Left ventricle myocardium inferior (tissue), 1 donor: ENCODE measurements at places on chromosomes 4 and X. TPM values are rescaled to one million over a fixed set of nuclear protein-coding genes. Genes with fewer than 3 reads are reported as not detected.

DNA sequence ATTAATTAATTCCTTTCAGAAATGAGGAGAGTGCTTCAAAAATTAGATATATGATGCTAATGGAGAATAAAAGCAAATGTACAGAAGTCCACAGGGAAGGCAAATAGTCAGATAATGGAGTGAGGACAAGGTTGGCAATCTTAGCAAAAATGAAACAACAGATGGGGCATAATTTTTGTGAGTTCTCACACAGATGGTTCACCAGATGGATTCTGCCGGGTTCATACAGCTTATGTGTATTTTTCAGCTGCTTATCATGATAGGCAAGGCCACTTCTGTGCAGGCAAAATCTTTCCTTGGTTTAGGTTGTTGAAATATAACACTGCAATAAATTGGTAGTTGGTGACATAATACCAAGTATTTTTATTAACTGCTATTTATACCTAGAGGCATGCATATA, 1539.0 kb upstream of the IGFBP7 start:
- DNase-seq: no peak

DNA sequence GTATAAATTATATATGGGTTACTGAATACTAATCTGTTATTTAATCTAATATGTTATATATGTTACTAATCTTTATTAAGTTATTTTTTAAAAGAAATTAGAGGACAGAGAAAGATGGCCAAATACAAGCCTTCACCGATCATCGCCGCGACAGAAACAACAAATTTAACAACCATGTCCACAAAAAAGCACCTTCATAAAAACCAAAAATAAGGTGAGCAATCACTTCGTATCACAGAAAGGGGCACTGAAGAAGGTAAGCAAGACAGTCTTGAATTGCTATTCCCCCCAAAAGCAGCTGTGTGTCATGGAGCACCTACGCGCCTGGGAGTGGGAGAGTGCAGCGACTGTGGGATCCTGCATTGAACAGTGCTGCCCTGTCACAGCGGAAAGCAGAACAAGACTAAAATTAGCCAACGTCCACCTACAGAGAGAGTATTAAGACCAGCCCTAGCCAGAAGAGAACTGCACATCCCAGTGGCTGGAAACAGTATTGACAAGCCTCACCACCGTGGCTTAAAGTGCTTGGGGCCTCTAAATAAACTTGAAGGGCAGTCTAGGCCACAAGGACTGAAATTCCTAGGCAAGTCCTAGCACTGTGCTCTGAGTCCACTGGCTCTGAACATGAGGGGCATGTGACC, 38.5 kb downstream of the LRBA start:
- DNase-seq: no peak

DNA sequence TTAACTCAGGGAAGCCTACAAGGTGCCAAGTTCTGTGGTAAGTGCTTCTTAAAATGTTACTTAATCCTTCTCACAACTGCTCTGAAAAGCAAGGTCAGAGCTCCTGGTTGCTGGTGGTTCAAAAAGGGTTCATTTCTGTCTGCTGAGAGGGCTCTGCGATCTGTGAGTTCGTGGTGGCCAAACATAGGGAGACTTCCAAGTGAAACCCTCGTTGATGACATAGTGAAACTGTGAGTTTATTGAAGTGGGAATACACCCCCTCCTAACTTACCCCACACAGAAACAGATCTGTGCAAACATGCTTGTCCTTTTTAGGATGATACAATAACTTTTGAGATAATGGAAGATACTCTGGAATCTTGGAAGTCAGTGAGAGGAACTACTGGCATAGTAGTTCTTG, 164.8 kb upstream of the PGRMC2 start:
- DNase-seq: no peak

GRCh38 chrX:46325312-46325877, 219.8 kb downstream of the ZNF674 start:
- no peak for DNase-seq

DNA sequence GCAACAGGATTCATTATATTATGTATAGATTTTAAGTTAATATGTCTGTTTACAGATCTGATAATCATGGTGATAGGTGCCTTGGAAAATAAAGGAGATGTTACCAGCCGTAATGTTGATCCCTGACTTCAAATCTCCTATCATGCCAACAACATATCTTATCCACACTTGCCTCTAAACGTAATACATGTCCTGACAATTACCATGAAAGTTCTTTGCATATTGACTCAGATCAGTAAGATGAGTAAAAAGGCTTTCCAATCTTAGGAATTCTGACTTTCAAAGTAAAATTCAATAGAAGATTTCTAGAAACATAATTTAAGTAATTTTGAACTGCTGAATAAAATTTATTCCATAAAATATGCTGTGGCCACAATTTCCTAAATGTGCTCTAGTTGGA, 513.3 kb downstream of the ANKRD50 start:
- no peak for DNase-seq

DNA sequence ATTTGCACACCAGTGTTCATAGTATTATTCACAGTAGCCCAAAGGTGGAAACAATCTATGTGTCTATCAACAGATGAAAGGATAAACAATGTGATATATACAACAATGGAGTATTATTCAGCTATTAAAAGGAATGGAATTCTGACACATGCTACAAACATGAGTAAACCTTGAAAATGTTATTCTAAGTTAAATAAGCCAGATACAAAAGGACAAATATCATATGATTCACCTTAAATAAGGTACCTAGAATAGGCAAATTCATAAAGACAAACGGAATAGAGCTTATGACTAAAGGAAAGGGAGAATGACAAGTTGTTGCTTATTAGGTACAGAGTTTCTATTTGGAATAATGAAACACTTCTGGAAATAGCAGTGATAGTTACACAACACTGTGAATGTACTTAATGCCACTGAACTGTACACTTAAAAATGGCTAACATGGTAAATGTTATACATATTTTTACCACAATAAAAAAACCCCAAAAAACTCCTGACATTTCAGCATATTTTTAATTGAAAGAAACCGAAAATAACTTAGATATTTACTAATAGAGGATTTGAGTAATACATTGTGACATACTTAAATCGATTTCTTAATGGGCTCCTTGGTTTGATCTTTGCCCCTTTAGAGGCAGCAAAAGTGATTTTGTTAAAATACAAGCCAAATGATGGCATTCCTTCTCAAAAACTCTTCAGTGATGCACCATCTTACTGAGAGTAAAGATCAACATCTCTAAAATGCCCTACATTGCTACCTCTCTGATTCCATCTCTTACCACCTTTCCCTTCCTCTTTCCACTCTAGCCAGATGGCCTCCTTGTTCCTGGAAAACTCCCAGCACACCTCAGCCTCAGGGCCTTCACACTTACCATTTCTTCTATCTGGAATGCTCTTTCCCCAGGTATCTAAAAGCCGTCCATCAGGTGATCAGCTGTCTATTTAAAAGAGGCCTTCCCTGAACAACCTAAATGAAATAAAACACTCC, 8.6 kb upstream of the CYP2U1 start:
- DNase-seq: no peak

DNA sequence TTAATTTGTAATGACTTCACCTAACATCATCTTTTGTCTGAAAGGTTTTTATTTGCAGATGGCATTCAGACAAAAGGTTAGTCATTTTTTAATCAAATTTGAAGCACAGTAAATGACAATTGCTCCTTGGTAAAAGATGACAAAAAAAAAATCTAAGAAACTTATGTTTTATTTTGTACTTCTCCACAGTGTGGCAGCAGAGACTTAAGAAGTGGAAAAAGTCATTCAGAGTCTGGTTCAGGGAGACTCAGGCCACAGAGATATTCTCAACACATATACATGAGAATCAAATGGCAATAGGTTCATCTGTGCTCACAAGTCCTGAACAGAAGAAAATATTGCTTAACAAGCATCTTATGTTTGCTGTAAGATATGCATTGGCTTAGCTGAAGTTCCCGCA, 436.2 kb downstream of the KCNIP4 start:
- DNase-seq: no peak

DNA sequence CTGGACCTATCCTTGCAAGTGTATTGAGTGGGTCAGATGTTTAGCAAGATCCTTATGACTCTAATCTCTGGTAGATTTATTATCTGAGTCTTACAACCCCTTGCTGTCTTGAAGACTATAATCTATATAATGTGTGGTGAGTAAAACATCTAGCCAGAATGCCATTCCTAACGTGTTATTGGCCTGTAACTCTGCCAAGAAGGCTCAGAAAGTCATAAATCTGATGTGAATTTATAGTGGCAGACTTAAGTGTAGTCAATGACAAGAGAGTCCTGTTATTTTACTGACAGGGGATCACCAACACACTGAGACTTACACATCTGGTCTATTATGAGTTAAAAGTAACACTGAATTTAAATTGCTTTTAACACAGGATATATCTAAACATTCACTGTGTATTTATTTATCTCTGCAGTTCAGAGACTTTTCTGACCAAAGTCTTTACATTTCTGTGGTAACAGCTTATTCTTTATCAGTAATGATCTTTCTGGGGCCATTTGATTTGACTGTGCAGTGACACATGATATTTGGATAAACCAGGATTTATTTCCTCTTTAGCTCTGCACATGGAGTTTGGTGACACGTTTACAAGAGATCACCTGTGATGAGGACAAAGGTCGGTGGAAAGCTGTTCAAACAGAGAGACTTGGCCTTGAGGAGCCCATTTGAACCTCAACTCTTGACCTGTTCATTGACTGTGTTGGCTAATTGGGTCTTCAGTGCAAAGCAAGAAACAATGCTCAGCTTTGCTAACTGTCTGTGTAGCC, 415.8 kb downstream of the STIM2 start:
- no peak for DNase-seq

- DNase-seq: peak; percentile 40
Observed at GRCh38 chr4:76689145-76689817, 208.7 kb downstream of the SOWAHB start.

Gene FMR1NB
- total RNA-seq: not detected

Gene GLOD5
- not detected for total RNA-seq

Gene PAGE1
- total RNA-seq: not detected
